Mesenteric fat pad (tissue), 1 donor: ENCODE measurements at places on chromosomes 6 and 20. TPM values are rescaled to one million over a fixed set of nuclear protein-coding genes. Genes with fewer than 3 reads are reported as not detected.

The DCBLD1 gene
- 9.9 TPM for total RNA-seq

The PTCHD4 gene
- 1.4 TPM for total RNA-seq

The SEMG1 gene
- not detected for total RNA-seq

The MYB gene
- total RNA-seq, result 0.16 TPM

The HLA-DMB gene
- 12.3 TPM for total RNA-seq

The VGLL2 gene
- total RNA-seq, result not detected
